ENCODE measurements at places on chromosomes 2 and 18.

DNA sequence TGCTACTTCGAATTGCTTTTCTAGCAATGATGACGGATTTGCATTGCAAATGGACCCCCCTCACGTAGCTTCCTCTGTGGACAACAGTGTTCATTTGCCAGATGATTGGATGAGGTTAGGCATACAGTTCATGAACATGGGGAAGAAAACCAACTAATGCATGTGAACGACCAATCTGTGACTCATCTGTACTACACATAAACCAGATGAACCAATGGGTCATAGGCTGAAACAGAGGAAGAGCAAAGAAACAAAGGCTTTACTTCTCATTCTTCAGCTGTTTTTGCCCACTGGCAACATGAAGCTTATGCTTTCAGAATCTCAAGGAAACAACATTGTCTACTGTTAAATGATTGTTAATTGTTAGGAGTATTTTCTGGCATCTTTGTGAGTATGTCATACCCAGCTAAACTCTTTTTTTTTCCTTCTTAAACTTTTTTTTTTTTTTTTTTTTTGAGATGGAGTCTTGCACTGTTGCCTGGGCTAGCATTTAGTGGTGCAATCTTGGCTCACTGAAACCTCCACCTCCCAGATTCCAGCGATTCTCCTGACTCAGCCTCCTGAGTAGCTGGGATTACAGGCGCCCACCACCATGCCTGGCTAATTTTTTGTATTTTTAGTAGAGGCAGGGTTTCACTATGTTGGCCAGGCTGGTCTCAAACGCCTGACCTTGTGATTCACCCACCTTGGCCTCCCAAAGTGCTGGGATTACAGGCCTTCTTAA is 35.5 kb downstream of the EFEMP1 start:
- no peak for DNase-seq

- DNase-seq: no peak
Observed at GRCh38 chr2:181904022-181904632, 12.6 kb downstream of the ITPRID2 start.

DNA sequence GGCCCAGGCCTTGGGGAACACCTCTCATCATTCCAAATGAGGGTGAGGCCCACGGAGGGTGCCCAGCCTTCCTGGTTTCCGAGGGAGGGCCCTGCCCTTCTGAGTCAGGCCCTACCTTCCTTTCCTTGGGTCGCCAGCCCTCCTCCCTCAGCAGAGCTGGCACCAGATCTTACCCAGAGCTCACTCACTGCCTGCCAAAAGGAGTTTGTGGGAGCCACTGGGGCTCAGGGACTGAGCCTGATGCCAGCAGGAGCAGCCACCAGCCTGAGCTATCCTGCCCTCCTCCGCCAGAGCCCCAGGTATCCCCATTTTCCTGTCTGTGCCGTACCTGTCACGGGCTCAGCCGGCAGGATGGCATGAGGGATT is 64.1 kb downstream of the NRP2 start:
- no peak for DNase-seq

DNA sequence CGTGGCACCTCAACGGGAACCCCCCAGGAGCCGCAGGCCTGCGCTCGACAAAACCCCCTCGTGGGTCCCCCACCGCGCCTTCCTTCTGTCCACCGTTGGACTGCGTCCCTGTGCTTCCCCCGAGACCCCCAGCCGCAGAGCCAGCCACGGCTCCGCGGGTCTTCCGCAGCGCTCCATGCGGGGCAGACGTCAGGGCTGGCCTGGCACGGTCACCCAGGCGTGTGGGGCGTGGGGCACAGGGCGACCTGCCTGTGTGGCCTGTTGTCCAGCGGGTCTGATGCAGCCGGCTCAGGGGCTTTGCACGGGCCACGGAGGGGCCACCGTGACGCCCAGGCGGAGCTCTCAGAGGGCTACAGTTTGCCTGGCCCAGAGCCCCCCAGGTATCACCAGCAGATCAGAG is 11.0 kb downstream of the NFATC1 start:
- DNase-seq: no peak

GRCh38 chr2:102291319-102292075 is 19.9 kb upstream of the IL1RL1 start:
- DNase-seq: no peak

DNA sequence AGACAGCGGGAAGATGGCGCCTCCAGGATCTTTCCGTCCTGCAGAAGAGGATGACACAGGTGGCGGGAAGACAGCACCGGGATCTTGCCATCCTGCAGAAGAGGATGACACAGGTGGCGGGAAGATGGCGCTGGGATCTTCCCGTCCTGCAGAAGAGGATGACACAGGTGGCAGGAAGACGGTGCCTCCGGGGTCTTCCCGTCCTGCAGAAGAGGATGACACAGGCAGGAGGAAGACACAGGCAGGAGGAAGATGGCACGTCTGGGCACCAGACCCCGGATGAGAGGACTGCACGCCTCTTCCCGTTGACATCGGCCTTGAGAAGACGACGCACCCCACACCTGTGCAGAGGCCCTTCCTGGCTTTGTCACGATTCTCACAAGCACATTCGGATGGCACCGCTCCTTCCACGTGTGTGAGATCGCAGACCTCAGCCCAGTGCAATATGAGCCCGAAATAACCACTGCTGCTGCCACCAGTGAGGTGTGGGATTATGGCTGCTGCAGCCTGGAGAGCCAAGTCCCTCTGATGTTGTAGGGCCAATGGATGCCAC is 79.4 kb upstream of the SNTG2 start:
- DNase-seq: no peak

GRCh38 chr2:144233733-144234541 is 286.0 kb downstream of the ZEB2 start:
- DNase-seq: no peak

DNA sequence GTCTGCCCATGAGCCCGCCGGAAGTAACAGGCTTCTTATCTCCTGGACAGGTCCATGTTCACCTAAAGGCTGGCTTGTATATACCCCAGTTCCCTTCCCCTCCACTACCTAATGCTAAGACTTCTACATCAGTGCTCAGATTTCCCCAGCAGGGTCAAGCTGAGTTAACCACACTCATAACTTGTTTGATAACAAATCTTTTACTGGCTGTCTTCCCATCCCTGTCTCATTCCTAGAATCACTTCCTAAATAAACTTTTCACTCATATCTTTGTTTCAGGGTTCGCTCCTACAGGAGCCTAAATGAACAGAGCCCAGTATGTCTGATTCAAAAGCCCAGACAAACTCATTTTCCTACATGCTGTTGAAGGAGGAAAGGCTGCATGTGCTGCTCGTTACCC is 94.0 kb upstream of the SOX11 start:
- no peak for DNase-seq

DNA sequence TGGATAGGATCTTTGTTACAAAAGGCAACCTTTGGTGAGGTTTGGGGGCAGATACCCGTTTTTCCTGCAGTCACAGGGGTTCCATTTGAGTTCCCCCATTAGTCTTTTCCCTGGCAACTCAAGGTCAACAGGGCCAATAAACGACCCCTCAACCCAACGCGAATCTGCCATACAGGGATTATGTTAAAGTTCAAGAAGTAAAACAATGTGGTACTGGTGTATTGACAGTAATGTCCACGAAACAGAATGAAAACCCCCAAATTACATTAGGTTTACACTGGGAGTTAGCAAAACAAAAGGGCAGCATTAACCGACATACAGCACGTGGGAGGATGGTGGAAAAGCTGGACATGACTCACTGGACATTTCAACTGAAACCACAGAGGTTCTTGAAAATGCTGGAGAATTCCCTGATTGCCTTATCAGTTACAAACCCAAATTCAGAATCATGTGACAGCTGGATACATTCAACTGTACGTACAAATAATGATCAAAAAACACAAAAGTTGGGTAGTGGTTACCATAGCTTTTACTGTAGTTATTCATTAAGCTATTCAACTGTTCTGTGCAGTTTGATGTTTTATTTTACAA is 4.9 kb upstream of the IMP4 start:
- no peak for DNase-seq

DNA sequence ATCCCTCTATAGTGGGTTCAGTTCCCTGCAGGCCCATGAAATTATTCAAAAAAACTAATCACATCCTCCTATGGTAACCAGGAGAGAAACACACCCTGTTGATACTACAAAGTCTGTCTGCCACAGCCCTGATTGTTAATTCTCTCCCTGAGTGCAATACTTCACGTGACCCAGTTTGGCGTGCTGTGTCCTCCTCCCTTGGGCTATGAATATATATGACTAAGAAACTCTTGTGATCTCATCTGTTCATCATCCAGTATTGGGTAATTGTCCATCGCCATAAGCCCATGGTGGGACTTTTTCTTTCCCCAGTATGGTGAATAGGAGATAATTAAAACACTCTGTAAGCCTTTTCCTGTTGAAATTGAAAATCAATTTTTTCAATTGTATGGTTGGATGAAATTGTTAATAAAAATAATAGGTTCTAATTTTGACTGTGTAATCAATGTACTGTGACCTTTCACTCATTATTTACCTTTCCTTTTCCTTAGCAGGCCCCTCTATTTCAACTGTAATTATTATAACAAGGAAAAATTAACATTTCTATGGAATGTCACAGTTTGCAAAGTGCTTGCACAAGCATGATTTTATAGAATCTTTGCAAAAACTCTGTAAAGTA is 1822.6 kb downstream of the SUCLG1 start:
- DNase-seq: no peak

DNA sequence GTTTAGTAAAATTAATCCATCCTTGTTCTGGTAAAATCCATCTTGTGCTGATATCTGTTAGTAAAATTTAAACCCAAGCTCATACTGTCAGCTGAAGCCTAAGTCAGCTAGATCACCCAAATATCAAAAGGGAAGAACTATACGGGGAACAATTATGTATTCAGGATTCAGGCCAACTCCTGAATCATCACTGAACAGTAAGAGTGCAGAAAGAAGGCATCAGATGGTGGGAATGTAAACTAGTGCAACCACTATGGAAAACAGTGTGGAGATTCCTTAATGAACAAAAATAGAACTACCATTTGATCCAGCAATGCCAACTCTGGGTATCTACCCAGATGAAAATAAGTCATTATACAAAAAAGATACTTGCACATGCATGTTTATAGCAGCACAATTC is 81.8 kb downstream of the RAPGEF4 start:
- DNase-seq: no peak

GRCh38 chr2:96121414-96121813 is 5.0 kb upstream of the ADRA2B start:
- no peak for DNase-seq

- no peak for DNase-seq
Observed at GRCh38 chr18:59918320-59918755, 18.5 kb downstream of the PMAIP1 start.

DNA sequence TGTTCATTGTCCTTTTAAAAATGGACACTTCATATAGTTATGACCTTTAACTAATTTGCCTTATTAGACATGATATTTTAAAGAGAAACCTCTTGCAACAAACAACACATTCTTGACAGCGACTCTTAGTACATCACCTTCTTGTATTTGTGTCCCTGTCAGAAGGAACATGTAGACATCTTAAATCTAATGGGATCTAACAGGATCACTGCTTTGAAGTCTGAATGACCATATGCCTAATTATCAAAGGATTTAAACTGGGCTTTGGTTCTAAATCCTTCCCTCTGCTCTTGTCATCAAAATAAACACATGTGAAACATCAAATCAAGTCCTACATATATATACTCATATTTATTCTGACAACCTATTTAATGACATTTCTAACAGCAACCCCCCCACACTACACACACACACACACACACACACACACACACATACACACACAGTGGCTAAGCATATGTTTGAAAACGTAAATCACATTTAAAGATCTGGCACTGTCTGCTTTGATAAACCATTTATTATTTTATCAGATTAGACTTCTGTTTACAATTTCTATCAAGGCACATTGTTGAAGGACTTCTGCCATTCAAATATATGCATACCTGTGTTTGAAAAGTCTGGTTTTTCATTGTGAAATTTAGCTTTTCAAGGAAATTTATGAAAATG is 4.2 kb downstream of the GALNT13 start:
- DNase-seq: no peak

DNA sequence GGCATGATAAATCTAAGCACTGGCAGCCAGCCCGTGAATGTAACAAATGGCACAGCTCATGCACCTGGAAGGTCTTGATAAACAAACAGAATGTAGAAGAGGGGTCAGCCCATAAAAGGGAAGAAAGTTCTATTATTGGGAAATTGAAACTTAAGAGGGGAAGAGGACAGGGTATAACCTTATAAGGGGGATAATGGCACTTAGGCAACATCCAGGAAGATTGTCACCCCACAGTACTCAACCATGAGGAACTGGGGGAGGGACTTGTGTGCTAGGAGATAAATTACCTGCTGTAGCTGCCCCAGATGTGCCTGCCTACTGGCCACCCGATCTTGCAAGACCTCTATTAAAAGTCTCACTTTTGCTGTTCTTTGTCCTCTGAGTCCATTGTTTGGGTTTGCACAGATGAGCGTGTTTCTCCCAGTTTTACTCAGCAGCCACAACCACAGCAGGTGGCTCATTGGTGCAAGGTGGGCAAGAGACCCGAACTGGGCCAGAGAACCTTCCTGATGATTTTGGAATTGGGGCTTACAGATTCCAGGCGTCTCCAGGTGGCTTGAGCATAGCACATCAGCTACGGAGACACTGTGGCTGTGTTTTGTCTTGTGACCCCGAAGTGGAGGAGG is 79.0 kb upstream of the TAF1B start:
- no peak for DNase-seq

DNA sequence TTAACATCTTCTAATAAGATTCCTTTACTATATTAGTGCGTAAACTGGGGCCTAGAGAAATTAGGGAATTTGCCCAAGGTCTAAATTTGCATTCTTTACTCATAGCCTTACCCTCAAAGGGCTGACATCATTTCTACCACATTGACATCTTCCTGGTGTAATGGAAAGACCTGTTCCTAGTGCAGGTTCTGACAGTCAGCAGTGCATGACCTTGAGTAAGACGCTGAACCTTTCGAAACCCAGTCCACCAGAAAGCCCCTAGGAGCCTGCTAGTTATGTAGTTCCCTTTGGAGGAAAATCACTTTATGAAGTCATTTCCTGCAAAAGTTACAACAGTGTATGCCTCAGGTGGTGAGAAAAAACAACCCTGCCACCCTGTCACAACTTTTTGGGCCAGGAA is 388.3 kb downstream of the TNS1 start:
- DNase-seq: no peak

GRCh38 chr18:13558124-13558523 is 168.2 kb downstream of the FAM210A start:
- DNase-seq: peak; percentile 24

DNA sequence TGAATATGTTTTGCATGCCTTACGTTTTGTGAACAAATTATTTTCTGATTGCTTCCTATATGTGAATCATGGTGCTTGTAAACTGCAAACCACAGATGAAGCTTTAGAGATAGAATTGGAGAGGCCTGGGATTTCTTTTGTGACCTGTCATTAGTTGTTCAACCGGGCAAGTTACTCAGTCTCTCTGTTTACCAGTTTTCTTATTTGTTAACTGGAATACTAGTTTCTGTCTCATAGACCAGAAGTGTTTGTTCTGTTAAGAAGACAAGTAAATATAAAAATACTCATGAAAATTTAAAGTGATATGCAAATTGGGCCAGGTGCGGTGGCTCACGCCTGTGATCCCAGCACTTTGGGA is 27.3 kb downstream of the DGKD start:
- DNase-seq: no peak

Data from stimulated activated naive CD4-positive, alpha-beta T cell (primary cell).